ENCODE measurements at places on chromosomes 12 and 14.

GRCh38 chr12:55659486-55660385, 23.0 kb downstream of the OR10P1 start:
- DNase-seq, result no peak

GRCh38 chr12:95326445-95326844, 108.8 kb downstream of the VEZT start:
- no peak for DNase-seq

DNA sequence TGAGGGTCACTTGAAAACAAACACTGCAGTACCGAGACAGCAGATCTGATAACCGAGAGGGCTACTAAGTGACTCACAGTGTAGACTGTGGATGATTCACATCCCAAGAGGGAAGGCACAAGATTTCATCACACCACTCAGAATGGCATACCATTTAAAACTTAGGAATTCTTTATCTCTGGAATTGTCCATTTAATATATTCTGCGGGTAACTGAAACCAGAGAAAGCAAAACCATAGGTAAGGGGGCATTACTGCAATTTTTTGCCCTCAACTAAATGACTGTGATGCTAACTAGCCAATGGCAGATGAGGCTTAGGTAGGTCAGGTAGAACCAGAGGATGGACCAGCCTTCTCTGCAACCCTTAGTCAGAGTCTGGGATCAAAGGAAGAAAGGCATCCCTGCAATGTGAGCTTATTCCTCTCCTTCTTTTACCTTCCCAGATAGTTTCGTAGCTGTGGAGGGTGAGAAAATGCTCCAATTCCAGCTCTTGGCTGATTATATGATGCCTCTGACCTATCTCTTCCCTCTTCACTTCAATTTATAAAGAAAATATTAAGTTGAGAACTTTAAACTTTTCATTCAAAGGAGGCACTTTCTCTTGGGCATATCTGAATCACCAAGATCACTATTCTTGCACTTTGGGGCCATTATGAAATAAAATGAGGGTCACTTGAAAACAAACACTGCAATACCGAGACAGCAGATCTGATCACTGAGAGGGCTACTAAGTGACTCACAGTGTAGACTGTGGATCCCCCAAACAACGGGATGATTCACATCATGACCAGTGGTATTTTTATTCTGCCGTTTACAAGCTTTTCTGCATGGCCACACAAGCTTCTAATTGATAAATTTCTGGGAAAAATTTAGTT, 6.8 kb downstream of the ART4 start:
- no peak for DNase-seq

DNA sequence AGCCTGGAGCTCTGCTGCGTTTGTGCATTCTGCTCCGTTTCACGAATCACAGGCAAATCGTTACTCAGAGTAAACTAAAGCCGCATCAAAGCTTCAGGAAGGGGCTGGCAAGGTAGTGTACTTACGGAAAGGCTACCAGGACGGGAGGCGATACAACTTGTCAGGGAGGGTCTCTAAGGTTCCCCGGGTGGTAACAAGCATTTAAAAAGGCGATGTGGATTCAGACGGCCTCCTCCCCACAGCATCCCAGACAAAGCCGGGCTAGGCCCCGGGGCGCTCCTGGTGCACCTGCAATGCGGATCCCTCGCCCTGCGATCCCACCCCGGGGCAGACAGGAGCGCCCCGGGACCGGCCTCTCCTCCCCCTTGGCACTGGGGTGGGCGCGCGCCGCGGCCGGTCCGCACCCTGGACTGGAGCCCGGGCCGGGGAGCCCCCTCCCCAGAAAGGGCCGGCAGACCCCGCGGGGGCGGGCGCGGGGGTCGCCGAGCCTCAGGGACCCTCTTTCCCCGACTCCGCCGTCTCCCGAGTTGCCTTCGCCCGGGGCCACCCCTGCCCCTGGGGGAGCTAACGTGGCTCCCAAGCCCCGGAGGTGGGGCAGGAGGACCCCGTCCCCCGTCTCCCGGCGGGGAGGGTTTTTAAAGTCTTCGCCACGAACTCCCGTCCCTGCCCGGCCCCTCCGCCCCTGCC, 718 bp downstream of the CCDC92 start:
- DNase-seq, result no peak

GRCh38 chr14:104133496-104133895, 4.9 kb upstream of the KIF26A start:
- DNase-seq, result no peak

DNA sequence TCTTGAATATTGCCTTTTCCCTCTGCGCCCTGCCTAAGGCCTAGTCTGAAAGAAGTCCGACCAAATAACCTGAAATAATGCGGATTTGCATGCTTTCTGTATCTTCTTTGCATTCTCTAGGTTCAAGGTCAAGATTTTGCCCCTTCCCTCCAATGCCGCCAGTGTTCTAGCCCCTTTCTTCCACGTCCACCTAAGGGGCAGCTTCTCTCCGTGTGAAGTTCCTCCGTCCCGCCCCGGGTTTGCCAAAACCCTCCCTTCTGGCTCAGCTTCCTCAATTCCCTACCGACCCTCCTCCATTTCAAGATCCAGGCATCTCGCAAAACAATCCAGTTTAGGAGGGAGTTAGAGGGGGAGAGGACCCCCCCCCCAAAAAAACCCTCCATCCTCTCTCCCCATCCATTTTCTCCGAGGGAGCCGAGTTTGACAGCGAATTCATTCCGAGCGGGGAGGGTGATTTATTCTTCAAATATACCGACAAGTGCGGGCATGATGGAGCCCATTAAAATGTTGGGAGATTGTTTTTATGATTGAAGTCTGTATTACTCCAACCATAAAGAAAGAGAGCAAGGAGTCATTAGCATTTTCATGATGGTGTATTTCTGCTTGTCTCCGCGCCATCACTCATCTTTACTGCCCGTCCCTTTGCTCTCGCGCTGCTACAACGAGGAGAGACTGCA, 20.9 kb upstream of the ATP5MC2 start:
- DNase-seq, result no peak
